ENCODE measurements at places on chromosomes 3 and 15.

DNA sequence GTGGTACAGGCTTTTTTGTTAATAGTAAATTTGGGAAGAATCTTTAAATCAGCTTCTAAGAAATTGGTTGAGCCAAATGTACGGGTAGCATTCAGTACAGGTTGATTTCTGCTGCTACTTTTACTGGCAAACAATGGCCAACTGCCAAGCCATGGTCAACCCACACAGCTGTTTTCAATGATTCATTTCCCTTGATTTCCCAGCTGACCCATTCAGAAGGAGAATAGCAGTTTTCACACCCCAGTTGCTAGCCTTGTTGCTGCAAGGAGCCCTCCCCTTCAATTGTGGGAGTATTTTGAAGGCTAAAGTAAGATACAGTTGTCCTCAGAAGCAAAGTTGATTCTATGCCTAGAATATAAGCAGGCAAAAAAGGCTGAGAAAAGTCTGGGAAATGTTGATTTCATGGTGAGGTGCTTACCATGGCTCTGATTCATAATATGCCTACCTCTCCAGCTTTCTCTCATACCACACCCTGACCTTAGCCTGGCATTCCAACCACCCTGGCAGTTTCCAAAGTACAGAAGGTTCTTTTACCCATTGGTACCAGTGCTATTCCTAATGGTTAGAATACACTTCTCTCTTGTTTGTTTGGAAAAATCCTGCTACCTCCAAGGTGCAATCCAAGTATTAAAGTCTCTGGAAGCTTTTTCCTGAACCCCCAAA, 320.3 kb upstream of the TGFBR2 start:
- no peak for DNase-seq

GRCh38 chr15:82942691-82943090, 9.8 kb downstream of the HOMER2 start:
- DNase-seq: no peak

- no peak for DNase-seq
Measured at GRCh38 chr3:181317508-181317907, 328.0 kb upstream of the DNAJC19 start.

- DNase-seq: no peak
Measured at GRCh38 chr3:37016903-37017302, 23.6 kb downstream of the MLH1 start.

DNA sequence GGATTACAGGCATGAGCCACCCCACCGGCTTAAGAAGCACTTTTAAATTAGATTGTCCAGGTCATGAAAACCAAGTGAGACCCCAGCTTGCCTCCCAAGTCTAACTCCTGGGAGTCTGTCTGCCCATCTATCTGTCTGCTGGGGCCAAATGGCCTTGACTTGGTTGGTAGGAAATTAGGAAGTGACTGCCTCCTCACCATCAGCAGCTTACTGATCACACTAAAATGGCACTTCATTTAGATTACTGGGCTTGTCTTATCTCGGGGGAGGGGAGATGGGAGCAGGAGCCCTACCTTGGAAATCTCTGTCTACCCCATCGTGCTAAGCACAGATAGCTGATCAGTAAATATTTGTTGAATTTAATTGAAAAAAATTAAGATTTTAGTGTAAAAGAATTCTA, 5.6 kb upstream of the LRRC2 start:
- no peak for DNase-seq

GRCh38 chr15:101288905-101289513, 6.0 kb downstream of the SNRPA1 start:
- DNase-seq: no peak

- DNase-seq: no peak
Measured at GRCh38 chr3:55624238-55624637, 137.1 kb upstream of the WNT5A start.

DNA sequence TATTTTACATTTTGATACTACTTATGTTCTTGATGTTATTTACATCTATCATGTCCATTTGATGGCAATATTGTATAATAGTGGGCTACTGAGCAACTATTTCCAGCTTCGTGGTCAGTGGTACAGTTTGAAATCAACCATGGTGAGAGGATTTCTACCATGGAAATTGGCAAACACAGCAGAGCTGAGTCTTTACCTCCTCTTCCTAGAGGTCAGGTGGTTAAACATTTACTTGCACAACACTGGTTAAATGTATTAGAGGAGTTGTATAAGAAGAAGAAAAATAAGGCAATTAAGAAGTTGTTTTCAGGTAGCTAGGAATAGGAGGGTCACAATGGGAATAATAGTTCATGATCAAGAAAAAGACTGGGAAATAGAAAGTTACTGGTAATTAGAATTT, 7.2 kb upstream of the PPM1L start:
- DNase-seq: no peak

DNA sequence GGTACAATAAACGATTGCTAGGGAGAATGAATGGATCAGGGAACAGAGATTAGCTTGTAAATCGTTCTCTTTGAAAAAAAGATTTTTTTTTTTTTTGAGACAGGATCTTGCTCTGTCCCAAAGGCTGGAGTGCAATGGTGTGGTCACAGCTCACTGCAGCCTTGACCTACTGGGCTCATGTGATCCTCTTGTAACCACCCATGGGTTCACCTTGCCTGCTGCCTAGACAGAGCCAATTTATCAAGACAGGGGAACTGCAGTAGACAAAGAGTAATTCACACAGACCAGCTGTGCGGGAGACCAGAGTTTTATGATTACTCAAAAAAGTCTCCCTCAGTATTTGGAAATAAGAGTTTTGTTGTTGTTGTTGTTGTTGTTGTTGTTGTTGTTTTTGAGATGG, 39.6 kb downstream of the METTL6 start:
- no peak for DNase-seq

GRCh38 chr3:118641608-118642007, 393.0 kb downstream of the IGSF11 start:
- DNase-seq: no peak

GRCh38 chr3:155869691-155870090, 759 bp upstream of the GMPS start:
- DNase-seq: no peak

GRCh38 chr3:67529337-67529736, 125.1 kb downstream of the SUCLG2 start:
- DNase-seq: no peak

GRCh38 chr15:78374436-78375393, 34.6 kb downstream of the CRABP1 start:
- DNase-seq: no peak

DNA sequence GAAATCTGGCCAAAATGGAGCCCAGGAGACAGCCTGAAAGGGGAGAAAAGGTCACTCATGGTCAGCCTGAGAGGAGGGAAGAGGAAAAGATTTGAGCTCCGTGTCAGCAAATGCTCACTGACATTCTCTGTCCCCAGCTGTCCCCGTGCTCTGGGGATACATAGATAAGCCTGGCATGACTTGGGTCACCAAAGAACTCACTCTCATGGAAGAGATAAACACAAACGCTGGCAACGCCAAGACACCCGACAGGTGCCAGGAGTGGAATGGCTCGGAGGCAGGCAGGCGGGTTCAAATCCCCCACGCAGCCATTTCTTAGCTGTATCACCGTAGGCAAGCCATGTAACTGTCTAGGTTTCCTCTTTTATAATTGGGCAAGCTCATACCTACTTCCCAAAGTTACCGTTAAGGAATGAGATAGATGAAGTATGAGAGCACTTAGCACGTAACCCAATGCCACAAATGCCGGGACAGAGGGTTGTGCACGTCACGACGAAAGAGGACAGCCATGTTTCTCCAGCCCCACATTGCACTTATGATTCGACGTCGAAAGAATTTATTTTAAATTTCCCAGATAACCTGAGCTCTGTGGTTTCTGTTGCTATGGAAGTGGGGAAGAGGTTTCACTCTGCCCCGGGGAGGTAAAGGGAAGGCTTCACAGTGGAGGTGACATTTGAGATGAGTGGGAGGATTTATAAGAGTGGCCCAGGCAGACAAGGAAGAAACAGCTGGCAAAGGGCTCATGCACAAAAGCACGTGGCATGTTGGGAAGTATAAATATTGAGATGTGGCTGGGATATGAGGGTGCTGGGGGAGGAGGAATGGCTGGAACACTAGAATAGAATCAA, 41.4 kb upstream of the TSEN2 start:
- DNase-seq: no peak

GRCh38 chr3:106130384-106131198, 261.8 kb upstream of the CBLB start:
- no peak for DNase-seq

DNA sequence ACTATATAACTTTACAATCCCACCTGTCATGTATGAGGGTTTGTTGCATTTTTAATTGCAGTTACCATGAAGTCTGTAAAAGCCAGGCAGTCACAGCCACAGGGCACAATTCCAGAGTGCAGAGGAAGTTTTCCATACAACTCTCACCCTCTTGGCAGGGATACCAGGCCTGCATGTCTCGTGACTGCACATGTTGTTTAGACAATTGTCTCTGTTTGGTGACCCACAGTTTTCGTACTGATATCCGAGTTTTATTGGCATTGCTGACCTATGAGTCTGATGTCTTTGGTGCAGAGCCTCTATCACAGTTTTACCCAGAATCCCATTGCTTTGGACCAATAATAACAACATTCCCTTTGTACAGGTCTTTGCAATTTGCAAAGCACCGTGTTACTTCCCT, 24.9 kb upstream of the MYZAP start:
- DNase-seq: no peak

GRCh38 chr3:171088496-171088895, 62.0 kb upstream of the SLC2A2 start:
- no peak for DNase-seq

GRCh38 chr3:81443958-81444357, 317.5 kb downstream of the GBE1 start:
- no peak for DNase-seq

GRCh38 chr3:170705131-170705530, 119.3 kb upstream of the SLC7A14 start:
- DNase-seq: no peak

DNA sequence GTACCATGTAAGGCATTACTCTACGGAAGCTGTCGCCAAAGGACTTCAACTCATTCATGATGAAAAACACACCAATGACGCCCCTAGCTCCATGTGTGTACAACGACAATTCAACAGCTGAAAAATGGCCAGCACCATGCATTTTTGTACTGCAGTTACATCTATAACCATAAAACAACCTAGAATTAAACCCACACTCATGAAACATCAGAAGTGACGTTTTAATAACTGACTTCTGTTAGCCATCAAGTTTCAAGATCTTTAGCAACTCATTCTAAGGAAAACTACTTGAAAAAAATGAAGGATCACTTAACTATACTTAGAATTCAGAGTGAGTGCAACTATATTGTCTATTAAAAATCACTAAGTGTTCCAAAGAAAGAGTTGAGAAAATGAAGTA, 84.9 kb downstream of the RFTN1 start:
- DNase-seq: no peak

- DNase-seq: no peak
Measured at GRCh38 chr3:73559749-73560148, 65.0 kb downstream of the PDZRN3 start.

- no peak for DNase-seq
Measured at GRCh38 chr3:160346511-160346910, 52.5 kb downstream of the IFT80 start.

- DNase-seq: peak; percentile 74
Measured at GRCh38 chr3:39108200-39108710, 775 bp downstream of the TTC21A start.

DNA sequence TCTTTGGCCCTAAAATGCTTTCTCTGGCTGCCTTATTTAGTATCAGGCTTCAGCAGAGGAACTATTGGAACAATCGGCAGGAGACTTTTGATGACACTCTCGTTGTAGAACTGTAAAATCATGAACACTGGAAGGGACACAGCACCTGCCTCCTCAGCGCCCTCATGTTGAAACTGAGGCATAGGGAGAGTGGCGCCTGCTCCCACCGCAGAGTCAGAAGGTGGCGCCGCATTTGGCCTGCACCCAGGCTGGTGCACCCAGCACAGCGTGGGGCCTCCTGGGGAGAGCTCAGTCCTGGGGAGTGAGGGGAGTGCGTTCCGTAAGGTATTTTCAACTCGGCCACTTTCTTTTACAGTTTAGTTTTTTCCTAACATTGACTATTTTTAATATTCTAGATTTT, 78.2 kb upstream of the BLM start:
- DNase-seq: no peak

DNA sequence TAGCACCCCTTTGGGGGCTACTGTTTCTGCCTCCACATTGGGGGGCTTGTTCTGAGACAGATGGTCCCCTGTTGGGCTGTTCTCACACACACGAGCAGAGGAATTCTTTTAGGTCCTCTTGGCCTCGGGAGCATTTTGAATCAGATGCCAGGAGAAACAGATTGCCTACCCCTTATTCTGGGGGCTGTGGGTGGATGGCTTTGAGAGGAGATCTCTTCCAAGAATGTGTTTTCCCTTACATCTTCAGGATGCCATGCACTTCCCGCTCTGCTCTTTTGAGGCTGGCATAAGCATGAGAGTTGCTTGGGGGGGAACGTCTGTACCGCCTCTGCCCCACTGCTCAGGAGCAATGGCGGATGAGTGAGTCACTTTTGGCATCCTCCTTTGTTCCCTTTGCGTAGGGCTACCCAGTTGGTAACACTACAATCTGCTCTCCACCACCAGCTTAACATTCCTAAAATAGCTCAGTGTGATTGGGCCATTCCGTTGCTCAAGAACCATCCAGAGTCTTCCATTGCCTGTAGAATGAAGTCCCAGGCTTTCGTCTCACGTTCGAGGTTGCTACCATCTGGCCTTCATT, 154.4 kb downstream of the RPLP1 start:
- no peak for DNase-seq

DNA sequence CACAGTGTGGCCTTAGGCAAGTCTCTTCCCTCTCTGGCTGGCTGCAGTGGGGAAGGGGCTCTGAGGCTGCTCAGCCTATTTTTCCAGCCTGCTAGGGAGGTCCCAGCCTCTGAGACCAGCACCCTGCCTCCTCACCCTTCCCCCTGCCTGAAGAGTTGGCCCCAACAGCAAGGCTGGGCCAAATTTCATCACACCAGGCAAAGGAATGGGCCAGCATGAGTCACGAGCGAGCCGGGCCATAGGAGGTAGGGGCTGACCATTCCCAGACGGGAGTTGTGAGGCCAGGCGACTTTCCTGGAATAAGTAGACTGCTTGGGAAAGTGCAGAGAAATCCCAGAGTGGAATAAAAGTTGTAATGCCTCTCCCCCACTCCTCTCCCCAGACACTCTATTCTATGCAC, 5.7 kb upstream of the FBLN2 start:
- DNase-seq: no peak

GRCh38 chr3:57194641-57195040, 5.1 kb downstream of the HESX1 start:
- no peak for DNase-seq

GRCh38 chr3:150797155-150797554, 34.2 kb upstream of the SIAH2 start:
- no peak for DNase-seq

GRCh38 chr3:44845528-44846520, 15.9 kb upstream of the TMEM42 start:
- DNase-seq: no peak
